Breast epithelium (tissue), 4 donors: ENCODE measurements at places on chromosomes 13 and 19. TPM values are rescaled to one million over a fixed set of nuclear protein-coding genes. Genes with fewer than 3 reads are reported as not detected.
A peak's percentile ranks its signal among the peaks of the same experiment; 100 is the strongest.

GRCh38 chr19:4391701-4392483, 8.5 kb downstream of the SH3GL1 start:
- no peak for DNase-seq

DNA sequence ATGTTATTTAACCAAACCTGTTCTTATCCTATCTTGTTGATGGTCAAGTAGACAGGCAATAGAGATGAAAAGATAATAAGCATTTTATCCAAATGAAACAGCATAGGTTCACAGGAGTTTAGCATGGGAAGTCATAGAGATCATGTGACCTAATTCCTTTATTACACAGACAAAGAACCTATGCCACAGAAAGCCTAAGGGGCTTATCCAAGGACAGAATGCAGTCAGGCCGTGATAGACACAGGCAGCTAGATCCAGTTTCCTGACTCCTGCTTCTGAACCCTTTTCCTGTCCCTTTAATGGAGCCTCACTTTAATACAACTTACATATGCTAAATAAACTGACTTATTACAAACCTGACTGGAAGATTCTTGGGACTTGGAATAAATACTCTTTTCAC, 532.1 kb downstream of the IRS2 start:
- no peak for DNase-seq

Gene JAK3
- total RNA-seq: 3.5 TPM

- DNase-seq: no peak
Observed at GRCh38 chr19:47411101-47411500, 8.2 kb downstream of the MEIS3 start.

GRCh38 chr13:25762795-25763377, 288.9 kb downstream of the SHISA2 start:
- no peak for DNase-seq

DNA sequence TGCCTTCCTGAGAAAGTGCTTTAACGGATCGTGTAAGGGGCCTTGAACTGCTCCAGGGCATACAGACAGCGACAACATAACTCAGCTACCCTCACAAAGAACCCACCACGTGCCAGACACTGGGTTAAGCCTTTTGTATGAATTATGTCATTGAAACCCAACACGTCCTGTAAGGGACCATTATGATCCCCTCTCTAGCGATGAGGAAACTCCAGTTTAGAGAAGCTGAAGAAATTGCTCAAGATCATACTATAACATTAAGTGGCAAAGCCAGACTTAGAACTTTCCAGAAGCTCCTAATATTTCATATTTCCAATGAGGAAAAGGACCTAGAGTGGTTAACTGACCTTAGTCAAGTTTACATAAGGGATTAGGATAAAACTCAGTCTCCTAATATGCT, 57.0 kb upstream of the RAP2A start:
- DNase-seq: no peak

- no peak for DNase-seq
Observed at GRCh38 chr13:26062853-26063444, 11.1 kb upstream of the SHISA2 start.

Gene GJB6
- not detected for total RNA-seq

DNA sequence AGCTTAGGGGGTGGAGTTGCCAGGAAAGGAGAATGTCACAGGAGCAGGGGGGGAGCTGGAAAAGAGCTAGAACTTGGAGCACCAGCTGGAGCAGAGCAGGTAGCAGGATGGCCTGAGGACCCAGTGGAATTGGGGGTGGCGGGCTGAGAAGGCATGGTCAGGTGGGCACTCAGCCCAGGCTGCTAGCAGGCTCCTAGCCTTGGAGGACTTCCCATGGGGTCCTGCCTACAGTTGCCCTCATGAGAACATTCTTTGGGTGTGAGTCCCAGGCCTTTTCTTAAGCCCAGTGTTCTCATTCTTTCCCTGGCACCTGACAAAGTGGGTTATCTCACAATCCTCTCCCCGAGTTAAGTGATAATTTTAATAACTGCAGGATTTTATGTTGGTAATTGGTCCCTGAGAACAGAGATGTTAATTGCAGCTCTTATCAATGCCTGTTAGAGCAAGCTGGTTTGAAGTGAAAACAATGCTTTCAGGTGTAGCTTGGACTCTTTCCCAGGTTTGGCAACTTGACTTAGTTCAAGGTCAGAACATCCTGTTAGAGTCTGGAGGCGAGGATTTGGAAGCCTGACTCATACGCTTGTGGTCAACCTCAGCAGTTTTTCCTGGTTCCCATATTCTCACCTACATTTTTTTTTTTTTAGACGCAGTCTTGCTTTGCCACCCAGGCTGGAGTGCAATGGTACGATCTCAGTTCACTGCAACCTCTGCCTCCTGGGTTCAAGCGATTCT, 18.1 kb upstream of the OLFM4 start:
- DNase-seq: peak; percentile 62

Gene FFAR1
- total RNA-seq: not detected

DNA sequence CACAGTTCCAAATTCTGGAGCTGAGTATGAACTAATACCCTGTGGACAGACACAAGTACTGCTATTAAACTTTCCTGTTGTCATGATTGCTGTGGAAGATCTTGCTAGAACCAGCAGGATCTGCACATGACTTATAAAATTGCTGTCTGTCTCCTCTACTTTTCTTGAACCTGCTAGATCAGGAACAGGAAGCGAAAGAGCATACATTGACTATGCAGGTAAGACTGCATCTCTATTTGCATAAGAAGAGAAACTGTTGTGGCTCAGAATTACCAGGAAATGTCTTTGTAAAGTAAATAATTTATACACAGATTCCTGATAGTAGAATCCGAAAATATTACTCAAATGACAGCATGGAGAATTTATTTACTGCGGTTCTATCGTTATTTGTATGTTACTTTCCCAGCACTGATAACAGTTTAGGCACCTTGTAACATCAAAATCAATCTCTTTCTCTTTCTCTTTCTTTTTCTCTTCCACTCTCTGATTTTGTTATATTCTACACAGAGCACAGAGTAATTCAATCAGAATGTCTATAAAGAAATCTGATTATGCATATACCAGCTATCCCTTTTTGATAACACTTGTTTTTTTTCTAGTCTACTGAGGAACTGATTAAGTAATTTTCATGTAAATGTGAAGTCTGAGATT, 226.5 kb downstream of the MYO16 start:
- no peak for DNase-seq

Gene HSD17B14
- total RNA-seq: 18.6 TPM

DNA sequence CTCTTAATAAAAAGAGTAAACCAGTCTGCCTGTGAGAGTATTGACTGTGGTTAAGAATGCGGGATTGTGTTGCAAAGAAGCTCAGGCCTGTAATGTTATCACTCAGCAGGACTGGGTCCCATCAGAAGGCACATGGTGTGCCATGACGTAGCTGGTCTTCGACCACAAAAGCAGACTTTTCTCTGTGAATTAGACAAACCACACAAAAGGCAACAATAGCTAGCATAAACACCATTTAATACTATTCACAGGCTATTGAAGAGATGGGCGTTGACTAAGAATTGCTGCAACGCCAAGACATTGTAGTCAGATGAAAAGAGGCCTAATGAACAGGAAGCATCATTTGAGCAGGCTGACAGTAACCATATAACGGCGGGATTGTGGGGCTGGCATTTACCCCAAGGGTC, 235.6 kb upstream of the SOX21 start:
- DNase-seq: no peak

Gene SCEL
- total RNA-seq: 0.88 TPM

DNA sequence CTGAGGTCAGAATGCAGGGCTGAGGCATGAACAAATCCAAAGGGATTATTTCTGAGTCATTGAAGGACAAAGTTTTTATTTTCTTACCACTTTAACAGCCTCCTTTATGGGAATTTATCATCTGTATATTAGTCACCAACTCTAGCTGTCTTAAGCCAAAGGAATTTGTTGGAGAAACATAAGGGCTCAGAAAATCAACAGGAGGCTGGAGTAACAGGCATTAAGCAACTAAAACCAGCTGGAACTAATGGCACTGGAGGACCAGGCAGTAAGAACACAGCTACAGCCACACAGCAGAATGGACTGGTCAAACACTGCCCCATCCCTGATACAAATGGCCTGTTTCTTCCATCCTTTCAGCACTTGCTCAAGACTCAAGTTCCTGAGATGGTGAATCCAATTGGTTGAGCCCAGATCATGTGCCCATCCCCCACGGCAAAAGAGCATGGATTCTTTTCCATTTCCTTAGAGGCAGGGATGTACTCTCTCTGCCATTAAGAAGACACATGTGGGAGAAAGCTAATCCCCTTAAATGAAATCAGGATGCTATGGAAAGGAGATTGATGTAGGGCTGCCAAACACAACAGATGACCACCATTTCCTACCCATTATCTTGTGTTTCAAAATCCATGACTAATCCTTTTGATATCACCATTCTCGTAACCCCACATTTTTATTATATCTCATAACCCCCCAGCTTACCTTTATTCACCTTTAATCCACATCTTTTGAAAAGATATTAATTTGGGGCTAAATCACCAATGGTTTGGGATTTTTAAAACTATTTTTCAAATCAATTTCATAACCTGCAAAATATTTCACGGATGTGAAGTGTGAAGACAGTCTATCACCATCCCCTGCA, 157.0 kb upstream of the FNDC3A start:
- no peak for DNase-seq

GRCh38 chr19:48962029-48962848, 2.9 kb upstream of the FTL start:
- DNase-seq: no peak

Gene ZNF567
- 15.1 TPM for total RNA-seq

DNA sequence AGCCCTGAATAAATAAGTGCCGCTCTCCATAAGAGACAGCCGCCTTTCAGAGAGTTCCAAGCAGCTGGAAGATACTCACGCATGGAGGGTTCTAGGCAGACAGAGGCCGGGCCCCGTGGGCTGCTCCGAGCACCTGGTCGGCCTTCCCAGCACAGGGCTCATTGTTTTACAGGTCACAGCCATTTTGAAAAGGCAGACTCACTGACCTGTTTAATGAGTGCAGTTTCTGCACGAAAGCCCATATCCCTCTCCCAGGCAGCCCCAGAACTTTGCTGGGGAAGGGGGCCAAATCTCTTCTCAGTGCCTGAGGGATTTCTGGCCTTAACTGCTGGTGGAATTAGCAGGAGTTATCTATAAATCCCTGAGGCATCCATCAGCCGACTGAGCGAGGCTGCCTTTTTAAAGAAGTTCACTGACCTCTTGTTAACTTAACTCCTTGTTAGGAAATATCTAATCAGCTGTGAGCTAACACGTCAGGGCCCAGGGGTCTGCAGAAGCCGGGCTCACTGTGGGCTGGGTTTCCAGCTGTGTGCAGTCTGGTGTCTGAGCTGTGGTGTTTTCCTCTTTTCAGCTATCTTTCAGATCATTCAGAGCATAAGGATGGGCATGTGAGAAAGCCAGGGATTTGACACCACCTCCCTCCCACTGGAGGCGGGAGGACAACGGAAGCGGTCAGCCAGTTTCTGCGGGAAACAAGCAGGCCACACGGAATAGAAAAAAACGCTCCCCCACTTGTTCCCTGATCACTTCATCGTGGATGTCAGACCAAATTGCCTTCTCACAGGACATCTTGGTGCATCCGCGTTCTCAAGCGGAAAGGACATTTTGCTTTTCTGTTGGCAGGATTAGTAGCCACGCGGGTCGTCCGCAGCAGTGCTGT, 23.3 kb downstream of the SERP2 start:
- no peak for DNase-seq

Gene KLK12
- not detected for total RNA-seq

DNA sequence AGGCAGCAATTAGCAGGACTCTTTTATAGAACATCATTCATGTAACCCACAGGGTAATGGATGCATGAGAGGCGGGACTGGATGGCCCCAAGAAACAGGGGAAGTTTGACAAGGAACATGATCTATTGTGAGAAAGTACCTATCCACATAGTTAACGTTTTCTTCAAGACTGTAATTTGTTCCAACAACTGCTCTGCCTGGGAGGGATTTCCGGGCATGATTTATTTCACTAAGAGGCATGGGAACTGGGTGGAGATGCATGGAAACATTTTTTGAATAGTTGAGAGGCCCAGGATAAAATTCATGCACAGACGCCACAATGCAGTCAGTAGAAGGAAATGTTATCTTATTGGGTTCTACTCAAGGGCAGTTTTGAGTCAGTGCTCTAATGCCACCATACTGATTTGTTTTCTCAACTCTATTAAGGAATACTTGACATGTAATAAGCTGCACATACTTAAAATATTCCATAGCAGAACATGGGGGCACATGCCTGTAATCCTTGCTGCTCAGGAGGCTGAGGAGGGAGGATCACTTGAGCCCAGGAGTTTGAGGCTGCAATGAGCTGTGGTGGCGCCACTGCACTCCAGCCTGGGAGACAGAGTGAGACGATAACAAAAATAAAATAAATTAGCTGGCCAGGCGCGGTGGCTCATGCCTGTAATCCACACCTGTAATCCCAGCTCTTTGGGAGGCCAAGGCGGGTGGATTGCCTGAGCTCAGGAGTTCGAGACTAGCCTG, 9.9 kb upstream of the ATG4D start:
- DNase-seq: no peak

DNA sequence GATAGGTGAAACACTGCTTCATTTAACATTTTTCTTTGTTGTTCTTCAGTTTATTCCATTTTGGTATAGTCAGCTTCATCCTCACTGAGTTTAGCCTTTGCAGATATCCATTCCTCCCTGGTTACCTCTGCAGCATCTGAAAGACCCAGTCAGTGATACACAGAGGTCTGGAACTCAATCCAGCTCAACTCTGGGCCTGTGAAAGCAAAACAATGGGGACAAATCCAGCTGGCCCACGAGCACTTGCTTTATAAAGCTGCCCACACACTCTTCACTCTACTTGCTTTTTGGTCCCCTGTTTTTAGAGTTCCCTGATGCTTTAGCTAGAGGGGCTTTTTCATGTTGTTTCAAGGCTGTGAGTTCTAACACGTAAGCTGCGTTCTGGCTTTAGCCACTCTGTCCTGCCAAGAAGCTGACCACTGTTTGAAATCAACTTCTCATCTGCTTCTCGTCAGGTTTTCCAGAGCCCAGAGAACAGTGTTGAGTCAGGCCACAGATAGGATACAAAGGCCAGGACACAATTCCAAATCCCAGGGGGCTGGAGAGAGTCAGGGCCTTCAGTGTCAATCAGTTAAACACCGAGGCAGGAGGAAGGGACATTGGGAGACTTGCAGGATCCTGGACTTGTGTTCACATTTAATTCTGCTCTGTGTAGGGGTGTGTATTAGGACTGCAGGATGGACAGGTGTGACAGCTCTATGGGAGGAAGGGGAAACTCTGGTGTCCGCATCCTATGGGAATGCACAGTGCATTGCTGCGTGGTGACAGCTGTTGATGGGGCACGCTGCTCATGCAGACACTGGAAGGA, 83.5 kb upstream of the RNF113B start:
- DNase-seq: no peak

DNA sequence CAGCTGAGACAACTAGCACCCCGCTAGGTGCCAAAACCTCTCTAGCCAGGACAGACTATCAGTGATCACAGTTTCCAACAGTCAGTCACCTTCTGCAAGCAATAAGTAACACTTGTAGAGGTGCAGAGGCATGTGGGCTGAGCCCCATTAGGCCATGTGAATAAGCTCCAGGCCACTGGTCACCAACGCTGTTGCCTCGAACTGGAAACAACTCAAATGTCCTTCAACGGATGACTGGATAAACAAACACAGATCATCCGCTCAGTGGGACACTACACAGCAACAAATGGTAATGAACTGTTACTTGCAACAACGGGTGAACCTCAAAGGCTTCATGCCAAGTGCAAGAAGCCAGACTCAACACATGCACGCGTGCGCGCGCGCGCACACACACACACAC, 27.5 kb upstream of the TMEM160 start:
- DNase-seq: no peak

GRCh38 chr19:52190487-52191293, 838 bp downstream of the PPP2R1A start:
- no peak for DNase-seq

Gene PINLYP
- 12.5 TPM for total RNA-seq

Gene TTC9B
- 0.29 TPM for total RNA-seq
